ENCODE measurements at places on chromosomes 11 and 22. TPM values are rescaled to one million over a fixed set of nuclear protein-coding genes. Genes with fewer than 3 reads are reported as not detected.

The ST14 gene
- 2.9 TPM for total RNA-seq

The CDHR5 gene
- not detected for total RNA-seq

- DNase-seq, result no peak
These were observed 257.3 kb upstream of the ISX start for GRCh38 chr22:34808618-34809017.

DNA sequence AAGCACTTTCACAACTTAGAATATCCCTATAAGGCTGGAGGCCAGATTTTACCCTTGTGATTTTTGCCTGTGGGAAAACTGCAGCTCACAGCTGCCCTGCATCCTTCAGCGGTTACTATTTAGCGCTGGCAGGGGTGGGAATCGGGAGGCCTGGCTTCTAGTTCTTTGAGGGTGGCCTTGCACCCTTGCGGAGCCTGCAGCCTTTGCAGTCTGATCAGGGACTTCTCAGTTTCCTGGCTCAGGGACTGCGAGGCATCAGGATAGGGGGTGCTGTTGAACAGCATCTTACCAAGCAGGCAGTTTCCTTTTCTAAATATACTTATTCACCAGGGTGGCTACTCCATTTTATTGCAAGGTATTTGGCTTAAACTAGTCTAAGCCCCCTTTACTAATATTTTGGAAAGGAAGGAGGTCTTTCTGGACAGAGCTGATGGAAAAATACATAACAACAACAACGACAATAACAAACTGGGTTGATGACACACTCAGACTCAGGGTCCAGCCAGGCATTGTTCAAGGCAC lies 2.9 kb upstream of the APOA1 start:
- DNase-seq, result no peak

The OR10A3 gene
- not detected for total RNA-seq

GRCh38 chr22:35686298-35686697 lies 31.4 kb upstream of the APOL5 start:
- no peak for DNase-seq

The OR51E2 gene
- 0.31 TPM for total RNA-seq

- no peak for DNase-seq
These were observed 2.1 kb downstream of the CHRNA10 start for GRCh38 chr11:3669128-3669527.

The KCNJ1 gene
- total RNA-seq, result not detected

- no peak for DNase-seq
These were observed 18.4 kb upstream of the ST3GAL4 start for GRCh38 chr11:126337126-126337473.

The MS4A6E gene
- not detected for total RNA-seq

DNA sequence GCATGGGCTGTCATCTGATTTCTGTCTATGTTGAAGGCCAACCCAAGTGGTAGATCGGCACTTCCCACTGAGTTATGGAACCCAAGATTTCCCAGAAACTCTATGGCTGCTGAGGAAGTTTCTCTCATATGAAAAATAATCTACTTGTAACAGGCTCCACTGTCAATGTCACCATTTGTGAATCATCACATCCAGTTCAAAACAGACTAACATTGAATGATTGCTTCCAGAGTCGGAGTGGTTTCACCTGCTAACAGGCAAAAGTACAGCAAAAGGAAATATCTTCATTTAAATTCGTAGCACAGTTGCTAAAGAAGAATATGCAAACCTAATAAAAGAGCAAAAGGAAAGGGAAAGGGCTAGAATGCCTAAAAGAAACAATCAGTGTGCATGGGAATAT lies 12.8 kb downstream of the WT1 start:
- DNase-seq, result no peak

The ROBO4 gene
- 18.9 TPM for total RNA-seq

Data from left cardiac atrium (tissue), 4 donors.